Right ventricle myocardium superior (tissue), 1 donor: ENCODE measurements at places on chromosomes 7 and 10. TPM values are rescaled to one million over a fixed set of nuclear protein-coding genes. Genes with fewer than 3 reads are reported as not detected.

- no peak for DNase-seq
Observed at GRCh38 chr10:106930751-106931150, 233.8 kb downstream of the SORCS1 start.

- no peak for DNase-seq
Observed at GRCh38 chr7:83014546-83014945, 148.1 kb downstream of the PCLO start.

- DNase-seq = peak; percentile 82
Observed at GRCh38 chr10:109895095-109895818, 28.1 kb downstream of the XPNPEP1 start.

GRCh38 chr7:17374654-17375053 lies 76.2 kb downstream of the AHR start:
- no peak for DNase-seq

- no peak for DNase-seq
Observed at GRCh38 chr10:131849591-131850382, 51.0 kb upstream of the PPP2R2D start.

- no peak for DNase-seq
Observed at GRCh38 chr10:3873728-3874461, 88.9 kb upstream of the KLF6 start.

- no peak for DNase-seq
Observed at GRCh38 chr7:87151729-87152111, 533 bp upstream of the DMTF1 start.

DNA sequence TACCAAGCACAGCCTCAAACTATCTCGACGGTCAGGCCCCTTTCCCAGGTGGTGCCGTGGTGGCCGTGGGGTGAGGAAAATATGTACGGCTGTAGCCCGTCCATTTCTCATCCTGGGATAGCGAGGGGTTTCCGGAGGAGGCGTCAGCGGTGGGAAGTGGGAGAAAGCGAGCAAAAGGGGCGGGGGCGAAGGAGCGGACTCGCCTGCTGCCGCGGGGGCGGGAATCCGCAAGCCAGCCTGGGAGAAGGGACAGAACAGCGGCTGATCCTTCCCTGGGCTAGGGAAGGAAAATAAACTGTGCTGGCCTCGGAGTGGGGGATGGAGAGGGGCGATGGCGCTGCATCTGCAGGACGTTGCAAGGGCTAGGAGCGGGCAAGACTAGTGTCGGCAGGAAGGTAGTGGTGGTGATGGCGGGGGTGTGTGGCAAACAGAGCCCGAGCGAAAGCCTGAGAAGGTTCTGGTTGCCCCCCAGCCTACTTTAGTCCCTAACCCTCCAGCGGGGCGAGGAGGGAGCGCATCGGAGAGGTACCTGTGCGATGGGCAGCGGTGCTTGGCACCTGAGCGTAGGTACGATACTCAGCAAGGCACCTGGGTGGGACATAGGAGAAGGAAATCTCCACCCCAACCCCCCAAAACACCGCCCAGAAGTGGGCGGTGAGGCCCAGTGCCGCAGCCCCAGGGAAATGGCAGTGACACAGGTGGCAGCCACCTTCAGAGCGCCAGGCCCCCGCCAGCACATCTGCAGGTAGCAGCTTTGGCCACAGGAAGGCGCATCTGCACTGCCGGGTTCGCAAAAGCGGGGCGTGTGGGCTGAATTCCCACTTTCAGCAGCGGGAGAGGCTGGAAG lies 49.9 kb upstream of the STEAP1B start:
- DNase-seq = no peak

GRCh38 chr10:105024184-105024583 lies 383.1 kb downstream of the SORCS3 start:
- no peak for DNase-seq

DNA sequence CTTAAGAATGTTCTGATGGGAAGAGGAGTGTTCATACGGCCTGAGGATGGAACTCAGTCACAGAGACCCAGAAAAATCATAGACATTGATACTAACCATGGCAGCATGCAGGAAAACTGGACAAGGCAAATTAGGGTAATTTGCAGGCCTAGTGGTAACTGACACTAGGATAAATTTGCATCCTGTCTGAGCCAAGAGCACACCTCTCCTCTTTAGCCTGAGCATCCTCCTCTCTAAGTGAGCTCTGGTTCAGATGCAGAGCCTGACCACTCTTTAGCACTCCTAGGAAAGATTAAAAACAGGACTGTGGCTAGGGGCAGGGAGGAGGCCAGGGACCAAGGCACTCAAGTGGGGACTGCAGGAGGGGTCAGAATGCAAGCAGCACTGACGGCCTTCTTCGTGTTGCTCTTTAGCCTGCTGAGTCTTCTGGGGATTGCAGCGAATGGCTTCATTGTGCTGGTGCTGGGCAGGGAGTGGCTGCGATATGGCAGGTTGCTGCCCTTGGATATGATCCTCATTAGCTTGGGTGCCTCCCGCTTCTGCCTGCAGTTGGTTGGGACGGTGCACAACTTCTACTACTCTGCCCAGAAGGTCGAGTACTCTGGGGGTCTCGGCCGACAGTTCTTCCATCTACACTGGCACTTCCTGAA lies at the start of gene TAS2R41:
Gene TAS2R41 (plus strand): TSS at position 373 of the 650 bp plus-strand sequence. CDS start 0 bp downstream, at position 373.
- no peak for DNase-seq

DNA sequence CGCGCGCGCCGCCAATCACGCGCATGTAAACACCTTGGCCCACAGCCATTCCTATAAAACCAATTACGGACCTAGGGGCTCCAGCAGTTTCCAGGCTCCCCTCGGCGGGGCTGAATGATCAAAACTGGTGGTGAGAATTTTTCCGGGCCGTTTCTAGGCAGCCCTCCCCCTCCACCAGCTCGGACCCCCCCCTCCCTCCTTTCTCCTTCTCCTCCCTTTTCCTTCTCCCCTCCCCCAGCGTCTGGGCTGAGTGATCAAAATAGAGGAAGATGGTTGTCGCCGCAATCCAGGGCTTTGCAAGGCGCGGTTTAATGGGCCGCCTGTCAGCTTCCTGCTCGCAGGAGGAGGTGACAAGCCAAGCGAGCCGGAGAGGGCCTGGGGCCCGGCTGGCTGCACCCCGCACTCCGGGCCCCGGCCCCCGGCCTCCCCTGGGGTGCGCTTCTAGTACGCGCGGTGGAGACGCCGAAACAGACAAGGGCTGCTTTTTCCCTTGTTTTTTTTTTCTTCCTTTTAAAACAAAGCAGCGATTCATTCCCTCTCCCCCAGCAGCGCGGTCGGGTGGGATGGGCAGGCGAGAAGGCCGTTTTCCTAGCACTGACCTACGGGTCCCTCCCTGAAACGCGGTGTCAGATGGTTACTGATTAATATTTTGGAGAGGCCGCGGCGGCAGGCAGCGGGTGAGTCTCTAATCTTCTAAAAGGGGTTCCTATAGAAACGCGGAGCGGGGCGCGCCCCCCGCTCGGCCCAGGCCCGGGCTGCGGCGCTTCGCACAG lies 528 bp upstream of the TNRC18 start:
- peak; percentile 97 for DNase-seq

GRCh38 chr10:62199584-62199983 lies 69.1 kb downstream of the RTKN2 start:
- no peak for DNase-seq

DNA sequence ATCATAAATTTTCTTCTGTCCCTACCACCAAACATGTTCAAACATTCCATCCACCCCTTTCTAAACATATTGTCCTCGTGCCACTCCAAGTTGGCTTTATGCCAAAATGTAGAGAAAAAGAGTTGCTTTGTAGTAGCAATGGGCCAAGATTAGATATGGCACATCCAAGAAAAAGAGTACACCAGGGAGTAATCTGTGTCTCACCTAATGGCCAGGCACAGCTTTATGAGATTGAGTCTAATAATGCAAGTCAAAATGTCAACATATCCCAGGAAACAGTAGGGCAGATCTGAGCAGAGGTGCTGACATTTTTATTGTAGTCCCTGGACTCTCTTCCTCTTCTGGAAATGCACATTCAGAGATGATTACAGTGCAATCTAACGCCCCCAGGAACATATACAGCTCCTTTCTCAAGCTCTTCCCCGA lies 5.7 kb upstream of the OR6V1 start:
- DNase-seq = no peak

GRCh38 chr10:131819241-131820072 lies 81.4 kb upstream of the PPP2R2D start:
- DNase-seq = no peak

DNA sequence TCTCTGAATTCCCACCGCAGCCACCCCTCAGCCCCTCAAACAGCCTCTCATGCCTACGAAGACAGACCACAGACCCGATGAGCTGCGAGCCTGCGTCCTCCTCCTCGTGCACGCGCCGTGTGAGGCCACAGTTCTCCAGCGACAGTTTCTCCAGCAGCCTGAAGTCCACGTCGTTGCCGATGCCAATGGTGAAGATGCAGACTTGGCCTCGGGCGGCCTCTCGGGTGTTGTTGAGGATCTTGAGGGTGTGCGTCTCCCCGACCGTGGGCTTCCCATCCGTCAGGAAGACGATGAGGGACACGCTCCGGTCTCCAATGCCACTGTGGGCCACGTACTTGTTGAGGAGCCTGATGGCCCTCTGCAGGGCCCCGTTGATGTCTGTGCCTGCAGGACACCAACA lies 87.1 kb downstream of the ITIH5 start:
- DNase-seq = no peak

DNA sequence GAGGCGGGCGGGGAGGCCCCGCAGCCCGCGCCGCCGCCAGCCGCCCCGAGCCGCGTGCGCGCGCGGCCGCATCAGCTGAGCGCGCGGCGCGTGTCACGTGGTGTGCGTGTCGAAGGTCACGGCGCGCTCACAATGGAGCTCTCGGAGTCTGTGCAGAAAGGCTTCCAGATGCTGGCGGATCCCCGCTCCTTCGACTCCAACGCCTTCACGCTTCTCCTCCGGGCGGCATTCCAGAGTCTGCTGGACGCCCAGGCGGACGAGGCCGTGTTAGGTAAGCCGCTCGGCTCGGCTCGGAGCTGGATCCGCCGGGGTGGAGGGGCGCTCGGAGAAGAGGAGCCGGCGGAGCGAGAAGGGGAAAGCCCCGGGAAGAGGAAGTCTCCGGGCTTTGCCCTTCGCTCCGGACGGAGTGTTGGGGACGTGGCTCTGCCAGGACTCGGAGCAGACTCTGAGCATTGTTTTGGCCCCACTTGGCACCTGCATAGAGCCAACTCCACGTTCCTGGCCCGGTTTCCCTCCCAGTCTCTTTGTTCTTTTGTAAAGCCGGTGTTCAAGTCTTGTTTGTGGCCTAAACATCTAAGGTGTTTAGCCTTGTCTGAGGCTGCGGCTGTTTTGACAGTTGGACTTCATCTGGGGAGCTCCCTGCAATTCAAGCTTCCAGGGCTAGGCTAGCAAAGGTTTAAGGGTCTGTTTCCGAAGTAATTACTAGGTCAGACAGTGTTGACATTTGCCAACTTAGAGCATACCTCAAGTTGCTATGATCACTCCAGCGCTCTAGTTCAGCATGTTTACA lies at the start of gene COMMD3:
Gene COMMD3 (plus strand): TSS at position 103 of the 790 bp plus-strand sequence. CDS start 30 bp downstream, at position 133.
- peak; percentile 94 for DNase-seq

GRCh38 chr7:101538596-101539459 lies 90.3 kb downstream of the MYL10 start:
- peak; percentile 74 for DNase-seq

GRCh38 chr10:20922033-20922432 lies 24.9 kb upstream of the NEBL start:
- DNase-seq = no peak

- no peak for DNase-seq
Observed at GRCh38 chr7:133563251-133563650, 310.4 kb downstream of the EXOC4 start.

DNA sequence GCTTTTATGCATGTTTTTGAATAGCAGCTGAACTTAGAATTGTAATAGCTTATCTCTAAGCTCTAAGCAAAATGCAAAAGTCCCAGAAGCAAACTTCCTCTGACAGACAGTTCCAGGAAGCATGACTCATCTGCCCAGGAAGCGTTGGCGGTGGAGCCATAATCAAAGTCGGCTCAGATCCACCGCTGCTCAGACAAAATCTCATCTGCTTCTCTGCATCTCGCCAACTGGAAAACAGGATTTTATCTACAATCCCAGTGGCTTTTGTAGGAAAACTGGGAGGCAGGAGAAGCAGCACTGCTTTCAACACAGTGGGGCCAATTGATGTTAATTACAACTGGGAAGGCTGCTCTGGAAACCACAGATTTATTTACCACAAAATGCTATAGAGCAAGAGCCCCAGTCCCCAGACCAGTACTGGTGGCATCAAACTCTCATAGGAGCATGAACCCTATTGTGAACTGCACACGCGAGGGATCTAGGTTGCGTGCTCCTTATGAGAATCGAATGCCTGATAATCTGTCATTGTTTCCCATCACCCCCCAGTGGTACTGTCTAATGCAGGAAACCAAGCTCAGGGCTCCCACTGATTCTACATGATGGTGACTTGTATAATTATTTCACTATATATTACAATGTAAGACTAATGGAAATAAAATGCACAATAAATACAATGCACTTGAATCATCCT lies 99.9 kb downstream of the CUBN start:
- DNase-seq = peak; percentile 79

GRCh38 chr10:112288486-112288885 lies 5.3 kb downstream of the TECTB start:
- no peak for DNase-seq

GRCh38 chr7:132576721-132577085 lies 433 bp upstream of the PLXNA4 start:
- DNase-seq = no peak

DNA sequence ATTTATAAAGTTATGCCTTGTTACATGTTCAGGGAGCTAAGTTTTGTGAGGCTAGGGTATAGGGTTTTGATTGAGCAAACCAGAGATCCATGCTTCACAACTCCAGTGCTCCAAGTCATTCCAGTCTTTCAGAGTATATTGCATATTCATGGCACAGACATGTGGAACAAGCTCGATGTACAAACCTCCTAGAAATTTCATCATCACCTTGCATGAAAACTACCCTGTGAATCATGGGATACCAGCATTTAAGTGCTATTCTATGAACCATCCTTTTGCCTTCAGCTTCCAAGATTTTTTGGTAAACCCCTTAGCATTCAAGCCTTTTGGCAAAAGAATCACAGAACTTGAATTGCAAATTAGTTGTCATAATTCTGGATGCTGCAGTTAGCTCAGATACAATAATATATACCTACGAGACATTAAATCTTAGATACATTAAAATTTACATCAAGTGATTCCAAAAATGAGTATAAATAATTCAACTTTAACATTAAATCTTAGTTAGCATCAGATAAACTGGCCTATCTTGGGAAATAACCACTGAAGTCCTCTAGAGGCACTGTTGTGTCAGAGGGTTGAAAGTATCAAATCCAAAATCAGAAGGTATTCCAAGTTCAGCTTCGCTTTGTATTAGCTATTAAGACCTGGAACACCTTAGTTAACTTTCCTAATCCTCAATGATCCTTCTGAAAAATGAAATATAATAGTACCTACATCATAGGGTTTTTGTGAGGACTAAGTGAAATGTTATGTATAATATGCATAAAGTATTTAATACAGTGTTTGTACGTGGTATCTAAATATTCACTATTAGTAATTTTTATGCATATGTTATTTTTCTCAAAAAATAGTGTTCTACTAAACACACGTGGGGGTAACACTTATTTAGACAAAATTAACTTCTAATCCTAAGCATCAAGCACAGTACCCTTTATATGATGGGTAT lies 55.5 kb upstream of the CABCOCO1 start:
- DNase-seq = no peak

- no peak for DNase-seq
Observed at GRCh38 chr7:146725520-146725919, 608.9 kb downstream of the CNTNAP2 start.

- peak; percentile 62 for DNase-seq
Observed at GRCh38 chr10:112295853-112296830, 12.9 kb downstream of the TECTB start.

SLC39A12 gene
- total RNA-seq = not detected

C10orf105 gene
- 0.05 TPM for total RNA-seq

CYP3A7 gene
- not detected for total RNA-seq

AUTS2 gene
- total RNA-seq = 5.2 TPM

GRB10 gene
- total RNA-seq = 32.2 TPM

PLXNA4 gene
- total RNA-seq = 17.3 TPM

SPRN gene
- not detected for total RNA-seq

AKR1C8 gene
- not detected for total RNA-seq

ZNF488 gene
- not detected for total RNA-seq
